ENCODE measurements at places on chromosomes 5 and 9. TPM values are rescaled to one million over a fixed set of nuclear protein-coding genes. Genes with fewer than 3 reads are reported as not detected.
A peak's percentile ranks its signal among the peaks of the same experiment; 100 is the strongest.

GRCh38 chr9:14315875-14316601 lies 2.1 kb upstream of the NFIB start:
- no peak for DNase-seq

GRCh38 chr9:38681747-38682227 lies 38.1 kb downstream of the FAM240B start:
- DNase-seq, result peak; percentile 32

GRCh38 chr9:3032898-3033297 lies 189.0 kb upstream of the PUM3 start:
- no peak for DNase-seq

GRCh38 chr9:130823435-130823834 lies 11.6 kb upstream of the ABL1 start:
- no peak for DNase-seq

- DNase-seq, result no peak
These were observed 233.0 kb upstream of the SGCD start for GRCh38 chr5:156094001-156094400.

MAMDC2 gene
- total RNA-seq, result 1.5 TPM

FAF2 gene
- 86.6 TPM for total RNA-seq

DNA sequence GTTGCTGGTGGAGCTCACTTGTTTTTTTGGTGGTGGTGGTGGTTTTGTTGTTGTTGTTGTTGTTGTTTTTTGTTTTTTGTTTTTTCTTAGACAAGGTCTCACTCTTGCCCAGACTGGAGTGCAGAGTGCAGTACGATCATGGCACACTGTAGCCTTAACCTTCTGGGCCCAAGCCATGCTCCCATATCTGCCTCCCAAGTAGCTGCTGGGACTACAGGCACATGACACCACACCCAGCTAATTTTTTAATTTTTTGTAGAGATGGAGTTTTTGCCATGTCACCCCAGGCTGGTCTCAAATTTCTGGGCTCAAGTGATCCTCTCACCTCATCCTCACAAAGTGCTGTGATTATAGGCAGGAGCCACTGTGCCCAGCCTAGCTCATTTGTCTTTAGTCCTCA lies 53.5 kb downstream of the NUP214 start:
- DNase-seq, result no peak

DNA sequence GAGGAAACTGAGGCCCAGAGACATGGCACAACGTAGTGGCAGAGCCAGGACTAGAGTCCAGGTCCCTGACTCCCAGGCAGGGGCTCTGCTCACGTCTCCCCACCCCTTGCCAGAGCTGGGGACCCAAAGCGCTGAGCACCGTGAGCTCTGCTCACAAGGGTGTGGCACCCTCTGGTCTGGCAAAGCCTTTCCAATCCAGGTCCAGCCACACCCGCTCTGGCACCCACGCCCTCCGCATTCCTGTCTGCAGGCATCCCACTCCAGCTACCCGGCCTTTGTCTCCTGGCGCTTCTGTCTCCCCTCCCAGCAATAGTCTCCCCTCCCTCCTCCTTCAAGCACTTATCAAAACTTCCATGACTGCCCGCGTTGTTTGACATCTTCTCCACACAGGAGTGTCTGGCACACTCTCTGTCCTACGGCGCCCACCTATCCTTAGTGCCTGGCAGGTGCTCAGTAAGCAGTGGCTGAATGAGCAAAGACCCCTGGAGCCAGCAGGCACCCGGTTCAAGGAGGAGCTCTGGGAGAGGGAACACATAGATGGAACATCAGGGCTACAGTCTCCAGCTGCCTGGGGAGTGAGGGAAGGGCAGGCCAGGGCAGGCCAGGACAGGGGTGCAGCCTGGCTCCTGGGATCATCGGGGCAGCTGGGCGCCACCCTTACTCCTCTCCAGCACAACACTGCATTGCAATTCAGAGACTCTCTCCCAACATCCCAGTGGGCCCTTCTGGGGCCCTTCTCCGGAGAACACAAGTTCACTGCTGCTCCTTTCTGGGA lies 12.0 kb downstream of the HIGD2A start:
- no peak for DNase-seq

SPAG8 gene
- 0.90 TPM for total RNA-seq

PAEP gene
- not detected for total RNA-seq

DNA sequence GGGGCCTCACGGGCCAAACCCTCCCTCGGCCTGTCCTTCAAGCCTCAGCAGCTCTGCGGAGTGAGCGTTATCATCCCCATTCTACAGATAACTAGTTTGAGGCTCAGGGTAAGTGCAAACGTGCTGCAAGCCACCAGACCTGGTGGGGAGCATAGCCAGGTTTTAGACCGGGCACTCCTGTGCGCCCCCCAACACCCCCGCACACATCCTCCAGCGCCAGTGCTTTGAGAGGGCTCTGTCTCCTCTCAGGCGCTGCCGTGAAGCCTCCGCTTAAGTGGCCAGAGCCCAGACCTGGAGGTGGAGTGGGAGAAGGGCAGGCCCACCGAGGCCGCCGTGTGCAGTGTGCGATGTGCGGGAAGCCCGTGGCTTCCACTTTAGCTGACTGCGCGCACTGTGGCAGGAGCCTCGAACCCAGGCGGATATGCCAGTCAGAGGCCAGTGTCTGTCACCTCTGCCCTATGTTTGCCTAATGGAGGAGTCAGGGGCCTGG lies 1.6 kb upstream of the MGAT1 start:
- DNase-seq, result no peak

DNA sequence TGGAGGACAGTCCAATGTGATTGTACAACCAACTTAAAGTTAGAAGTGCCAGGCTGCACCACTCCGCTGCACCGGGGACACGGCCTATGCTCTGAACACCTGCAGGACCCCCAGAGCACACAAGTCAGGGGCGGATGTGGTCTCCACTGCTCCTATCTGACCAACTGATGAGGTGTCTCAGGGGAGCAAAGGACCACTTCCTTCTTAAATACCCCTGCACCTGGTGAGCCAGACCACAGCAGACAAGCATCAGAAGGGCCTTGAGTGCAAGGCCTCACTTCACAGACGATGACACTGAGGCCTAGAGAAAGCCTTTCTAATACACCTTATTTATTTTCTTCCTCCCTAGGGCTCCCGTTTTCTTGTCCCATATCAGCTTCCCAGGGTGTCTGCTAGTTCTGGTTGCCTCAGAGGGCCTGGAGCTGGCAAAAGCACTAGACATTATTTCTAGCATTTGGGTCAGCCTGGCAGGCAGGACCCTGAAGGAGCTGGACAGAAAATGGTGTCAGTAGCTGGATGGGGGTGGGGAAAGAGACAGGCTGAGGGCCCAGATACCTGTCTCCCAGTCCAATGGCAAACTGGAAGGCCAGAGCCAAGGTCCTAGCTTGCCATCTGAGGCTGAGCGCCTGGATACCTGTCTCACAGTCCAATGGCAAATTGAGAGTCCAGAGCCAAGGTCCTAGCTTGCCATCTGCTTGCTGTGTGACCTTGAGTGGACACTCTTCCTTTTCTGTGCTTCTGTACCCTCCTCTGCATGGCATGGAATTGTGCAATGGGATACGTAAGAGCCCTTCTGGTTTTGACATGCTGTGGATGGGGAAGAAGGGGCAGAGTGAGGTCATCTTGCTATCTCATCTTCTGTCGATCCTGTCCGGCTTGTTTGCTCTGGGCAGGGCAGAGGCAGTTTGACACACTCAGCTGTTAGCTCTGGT lies 9.0 kb downstream of the CCDC69 start:
- no peak for DNase-seq

DNA sequence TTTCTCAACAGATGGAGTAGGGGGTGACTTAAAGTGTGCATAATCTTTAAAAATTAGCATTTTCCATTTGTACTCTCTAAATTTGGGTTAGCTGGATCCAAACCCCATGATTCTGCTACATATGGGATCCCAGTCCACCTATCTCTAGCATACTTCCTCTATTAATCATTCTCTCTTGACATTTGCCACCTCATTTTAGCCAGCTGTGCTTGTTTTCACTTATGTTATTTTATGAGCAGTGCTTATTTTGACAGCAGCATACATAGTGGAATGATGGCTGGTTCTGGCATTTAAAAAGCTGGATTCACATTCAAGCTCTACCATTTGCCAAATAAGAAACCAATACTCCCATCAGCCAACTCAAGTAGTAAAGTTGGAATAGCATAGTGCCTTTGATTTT lies 22.5 kb upstream of the SNX18 start:
- DNase-seq, result no peak

GRCh38 chr9:6907772-6908381 lies 150.1 kb downstream of the KDM4C start:
- DNase-seq, result no peak

DNA sequence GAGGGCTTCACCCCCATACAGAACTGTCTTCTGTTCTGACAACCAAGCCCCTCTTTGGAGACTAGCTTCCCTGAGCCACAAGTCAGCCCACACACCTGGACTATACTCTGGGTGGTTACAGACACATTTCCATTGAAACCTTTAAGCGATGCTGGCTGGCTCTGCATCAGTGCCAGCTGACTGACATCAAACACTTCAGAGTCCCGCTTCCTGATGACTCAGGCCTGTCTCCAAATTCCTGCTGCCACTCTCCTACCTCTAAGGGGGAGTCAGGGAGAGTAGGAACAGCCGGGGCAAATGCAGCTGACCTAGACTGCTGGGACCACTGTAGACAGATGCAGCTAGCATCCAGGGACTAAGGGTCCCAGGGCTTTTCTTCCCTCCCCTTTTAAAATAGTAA lies 59.4 kb downstream of the SIL1 start:
- no peak for DNase-seq

DNA sequence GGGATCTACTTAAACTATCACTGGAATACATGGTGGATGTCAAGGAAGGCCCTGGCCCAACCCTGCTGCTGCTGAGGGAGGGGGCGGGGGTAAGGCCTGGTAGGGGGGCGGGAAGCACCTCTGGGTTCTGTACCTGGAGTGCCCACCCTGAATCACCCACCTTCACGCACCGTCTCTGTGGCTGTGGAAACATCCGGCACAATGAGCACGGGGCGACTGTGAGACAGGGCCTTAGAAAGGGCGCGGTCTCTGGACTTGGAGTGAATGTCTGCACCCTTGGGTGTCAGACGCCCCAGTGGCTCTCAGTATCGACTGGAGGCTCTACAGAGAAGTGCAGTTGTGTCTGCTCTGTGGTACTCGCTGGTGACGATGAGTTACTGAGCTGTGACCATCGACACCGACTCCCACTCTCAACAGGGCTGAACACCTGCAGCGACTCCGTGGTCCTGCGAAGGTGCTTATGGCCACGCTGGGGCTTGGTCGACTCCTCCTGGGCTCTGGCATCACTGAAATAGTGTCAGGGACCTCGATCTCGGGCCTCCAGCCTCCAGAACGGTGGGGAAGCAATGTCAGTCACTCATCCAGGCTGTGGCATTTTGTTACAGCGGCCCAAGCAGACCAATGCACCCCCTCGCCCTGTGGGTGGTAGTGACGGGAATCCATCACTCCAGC lies 25.5 kb upstream of the SLC6A19 start:
- DNase-seq, result no peak

GRCh38 chr9:126614455-126615244 lies 922 bp downstream of the LMX1B start:
- DNase-seq, result no peak

GRCh38 chr5:60504342-60504741 lies 195.6 kb downstream of the DEPDC1B start:
- no peak for DNase-seq

Measured in Panc1 (cell line).